Mesothelial cell of epicardium (in vitro differentiated cells): ENCODE measurements at places on chromosomes 13 and 19.

- no peak for DNase-seq
These were observed 40.5 kb upstream of the ITM2B start for GRCh38 chr13:48192411-48192935.

GRCh38 chr19:2767688-2768087, 15.4 kb downstream of the SGTA start:
- DNase-seq = no peak

DNA sequence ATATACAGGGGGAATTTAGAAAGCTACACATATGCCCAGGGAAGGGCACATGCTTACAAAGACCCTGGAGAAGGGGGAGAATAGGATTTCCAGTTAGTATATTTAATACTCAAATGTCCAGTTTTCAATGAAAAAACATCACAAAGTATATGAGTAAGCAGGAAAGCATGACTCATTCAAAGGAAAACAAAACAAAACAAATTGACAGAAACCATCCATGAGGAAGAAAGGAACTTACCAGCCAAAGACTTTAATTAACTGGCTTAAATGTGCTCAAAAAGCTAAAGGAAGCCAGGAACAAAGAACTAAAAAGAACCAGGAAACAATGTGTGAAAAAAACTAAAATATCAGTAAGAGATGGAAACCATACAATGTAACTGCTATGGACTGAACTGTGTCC, 716.2 kb upstream of the ARGLU1 start:
- no peak for DNase-seq

DNA sequence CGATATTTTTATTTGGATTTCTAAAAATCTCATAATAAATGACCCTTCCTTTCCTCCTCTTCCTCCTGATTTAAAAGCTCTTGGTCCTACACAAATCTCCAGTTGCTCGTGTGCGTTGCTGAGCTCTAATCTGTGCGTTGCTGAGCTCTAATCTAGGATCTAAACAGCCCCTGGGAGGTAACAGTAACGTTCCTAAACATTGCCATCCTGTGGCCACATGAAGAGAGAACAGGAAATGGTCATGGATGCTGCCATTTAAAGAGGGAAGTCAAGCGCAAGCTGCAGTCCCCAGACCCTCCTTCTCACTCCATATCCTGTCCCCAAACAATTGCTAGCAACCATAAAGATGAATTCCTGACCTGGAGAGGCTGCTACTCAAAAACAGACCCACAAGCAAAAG, 170.8 kb downstream of the NUFIP1 start:
- no peak for DNase-seq
